Stimulated activated CD8-positive, alpha-beta memory T cell treated with anti-CD3 and anti-CD28 coated beads, Interleukin-15, amount 100 ng/mL, for 24 hours (primary cell): ENCODE measurements at places on chromosomes 2 and 18.

DNA sequence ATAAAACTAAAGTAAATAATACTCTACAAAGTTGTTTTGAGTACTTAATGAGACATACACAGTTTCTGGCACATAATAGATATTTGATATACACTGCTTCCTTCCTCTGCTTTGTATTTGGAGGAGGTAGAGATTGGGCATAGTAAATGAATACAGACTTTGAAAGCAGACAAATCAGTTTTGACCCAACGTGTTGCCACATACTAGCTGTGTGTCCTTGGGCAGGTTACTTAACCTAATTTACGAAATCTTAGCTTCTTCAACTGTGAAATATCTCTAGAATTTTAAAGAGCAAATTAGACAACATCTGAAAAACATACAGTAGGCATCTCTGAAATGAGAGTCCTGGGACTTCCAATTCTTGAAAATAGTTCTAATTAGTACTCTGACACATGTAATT is 425.4 kb downstream of the TGIF1 start:
- no peak for DNase-seq

DNA sequence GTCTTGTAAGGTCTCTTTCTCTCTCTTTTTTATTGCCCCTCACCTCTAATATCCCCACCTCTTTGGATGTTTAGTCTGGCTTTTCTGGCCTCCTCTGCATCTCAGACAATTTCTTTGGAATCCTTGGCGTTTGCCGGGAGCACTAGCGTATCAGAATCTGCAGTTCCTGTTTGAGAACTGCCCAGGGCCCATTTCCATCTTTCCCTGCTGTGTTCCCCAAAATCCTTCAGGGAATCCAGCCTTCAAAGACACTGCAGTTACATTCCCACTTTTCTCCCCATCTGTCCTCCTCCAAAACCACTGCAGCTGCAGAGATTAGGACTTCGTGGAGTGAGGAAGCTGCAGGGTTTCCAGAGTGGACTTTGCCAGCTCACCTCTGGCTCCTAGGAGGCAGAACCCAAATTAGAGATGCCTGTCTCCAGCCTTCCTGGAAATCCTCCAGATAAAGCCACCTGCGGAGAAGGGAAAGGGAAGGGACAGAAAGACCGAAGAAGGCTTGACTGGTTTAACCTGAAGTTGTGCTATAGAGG is 2.7 kb downstream of the VSNL1 start:
- DNase-seq: no peak

GRCh38 chr2:121187982-121188411 is 97.0 kb downstream of the TFCP2L1 start:
- no peak for DNase-seq

- no peak for DNase-seq
Observed at GRCh38 chr2:203594541-203594940, 59.4 kb upstream of the RAPH1 start.

GRCh38 chr2:189379287-189379630 is 62.0 kb upstream of the WDR75 start:
- DNase-seq: no peak

DNA sequence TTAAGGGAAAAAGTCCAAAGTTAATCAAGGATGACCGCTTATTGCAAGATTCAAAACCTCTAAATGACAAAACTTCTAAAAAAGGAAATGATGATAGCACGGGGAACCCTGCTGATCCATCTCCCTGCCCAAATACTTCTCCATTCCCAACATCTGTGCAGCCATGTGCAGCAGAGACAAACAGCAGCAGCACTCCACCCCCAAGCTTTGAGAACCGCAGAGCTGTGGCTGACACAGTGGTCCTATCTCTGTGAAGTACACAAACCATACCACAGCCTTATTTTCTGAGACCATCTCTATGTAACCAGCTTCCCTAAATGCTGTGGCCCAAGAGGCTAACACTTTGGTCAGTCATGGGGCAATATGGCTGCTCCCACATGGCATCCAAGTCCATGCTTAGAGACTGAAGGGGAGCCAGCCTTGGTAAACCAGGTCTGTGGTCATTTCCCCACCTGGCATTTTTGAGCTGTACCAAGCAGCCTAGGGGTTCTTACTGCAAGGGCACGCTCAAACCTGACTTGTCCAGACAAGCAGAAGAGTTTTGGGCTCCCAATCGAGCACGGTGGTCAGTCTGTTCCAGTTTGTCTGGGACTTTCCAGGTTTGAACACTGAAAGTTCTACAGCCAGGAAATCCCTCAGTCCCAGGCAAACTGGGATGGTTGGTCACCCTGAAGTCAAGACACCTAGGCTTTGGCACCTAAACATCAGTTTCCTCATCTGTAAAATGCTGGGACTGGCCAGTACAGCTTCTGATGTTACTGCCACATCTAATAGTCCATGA is 17.1 kb upstream of the NFE2L2 start:
- no peak for DNase-seq

DNA sequence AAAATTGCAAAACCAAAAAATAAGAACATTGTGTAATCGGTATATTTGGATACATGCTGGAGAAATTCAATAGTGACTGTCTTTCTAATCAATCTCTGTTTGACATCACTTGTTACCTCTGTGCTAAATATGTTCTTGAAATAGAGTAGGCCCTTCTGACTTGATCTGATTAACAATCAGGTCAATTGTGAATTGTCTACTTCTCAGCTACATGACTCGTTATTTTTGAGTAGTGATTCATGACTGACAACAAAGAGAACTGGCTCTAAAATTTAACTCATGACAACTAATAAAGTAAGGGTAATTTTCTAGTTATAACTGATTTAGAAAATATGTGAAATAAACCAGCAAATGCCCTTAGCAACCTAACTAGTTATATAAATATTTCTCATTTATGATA is 312.1 kb downstream of the TMX3 start:
- DNase-seq: no peak

- no peak for DNase-seq
Observed at GRCh38 chr18:8732442-8733360, 27.3 kb downstream of the MTCL1 start.

- DNase-seq: no peak
Observed at GRCh38 chr2:67616749-67617148, 219.6 kb downstream of the ETAA1 start.

DNA sequence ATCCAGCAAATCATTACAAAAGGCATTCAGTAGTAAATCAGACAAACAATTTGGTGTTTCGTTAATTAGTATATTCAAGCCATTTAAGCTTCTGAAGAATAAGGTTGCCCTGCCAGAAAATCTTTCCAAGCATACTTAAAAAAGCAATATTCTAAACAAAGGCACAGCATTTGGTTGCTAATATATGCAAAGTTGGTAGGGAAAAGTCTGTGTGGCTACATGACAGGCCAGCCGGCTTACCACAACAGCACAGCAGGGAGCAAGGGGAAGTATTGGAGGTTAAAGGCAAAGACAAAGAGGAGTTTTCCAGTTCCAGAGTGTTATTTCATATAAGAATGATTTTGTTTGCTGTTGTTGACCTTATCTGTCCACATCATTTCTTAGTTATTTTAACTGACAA is 282.3 kb downstream of the MBD5 start:
- DNase-seq: no peak

DNA sequence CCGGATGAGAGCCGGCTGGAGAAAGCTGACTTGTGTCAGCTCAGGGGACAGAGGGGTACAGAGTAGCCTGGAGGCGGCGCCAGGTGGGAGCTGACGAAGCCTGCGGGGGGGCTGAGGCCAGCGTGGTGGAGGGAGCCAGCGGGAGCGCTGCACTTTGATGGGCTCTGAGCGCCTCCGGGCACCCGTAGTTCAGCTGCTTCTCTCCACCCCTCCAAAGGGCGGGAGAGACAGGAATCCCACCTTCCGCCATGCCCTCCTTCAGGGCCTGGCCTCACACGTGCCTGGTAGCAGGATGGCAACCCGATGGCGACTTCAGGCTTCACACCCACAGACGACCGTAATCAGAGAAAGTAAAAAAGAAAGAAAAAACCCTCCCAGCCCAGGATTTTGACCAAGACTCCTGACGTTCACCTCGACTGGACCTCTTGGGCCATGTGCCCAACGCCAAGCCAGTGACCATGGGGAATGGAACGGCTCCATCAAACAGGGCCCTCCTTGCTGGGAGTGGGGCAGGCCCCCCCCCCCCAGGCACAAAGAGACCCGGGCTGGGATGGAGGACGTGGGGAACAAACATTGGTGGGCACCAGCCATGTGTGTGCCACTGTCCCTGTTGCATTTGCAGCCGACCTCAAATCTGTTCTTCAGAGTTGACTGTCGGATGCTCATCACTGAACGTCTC is 60.7 kb upstream of the ASAP2 start:
- DNase-seq: no peak

GRCh38 chr18:79484661-79485621 is 89.2 kb downstream of the NFATC1 start:
- DNase-seq: no peak

DNA sequence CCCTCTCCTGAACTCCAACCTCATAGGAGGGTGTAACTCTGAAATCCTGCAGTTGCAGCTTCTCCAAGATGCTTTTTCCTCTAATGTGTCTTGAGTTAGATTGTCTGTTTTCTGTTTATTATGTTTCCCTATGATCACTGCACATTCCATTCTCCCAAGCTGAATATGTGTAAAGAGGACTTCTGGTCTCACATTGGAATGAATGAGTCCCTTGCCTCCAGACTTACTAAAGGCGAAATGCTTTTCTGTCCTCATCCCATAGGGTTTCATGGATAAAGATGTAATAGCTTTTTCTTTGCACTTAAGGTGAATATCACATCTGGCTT is 35.5 kb upstream of the CYP27A1 start:
- DNase-seq: no peak

GRCh38 chr2:100141906-100142305 is 484 bp downstream of the AFF3 start:
- no peak for DNase-seq

DNA sequence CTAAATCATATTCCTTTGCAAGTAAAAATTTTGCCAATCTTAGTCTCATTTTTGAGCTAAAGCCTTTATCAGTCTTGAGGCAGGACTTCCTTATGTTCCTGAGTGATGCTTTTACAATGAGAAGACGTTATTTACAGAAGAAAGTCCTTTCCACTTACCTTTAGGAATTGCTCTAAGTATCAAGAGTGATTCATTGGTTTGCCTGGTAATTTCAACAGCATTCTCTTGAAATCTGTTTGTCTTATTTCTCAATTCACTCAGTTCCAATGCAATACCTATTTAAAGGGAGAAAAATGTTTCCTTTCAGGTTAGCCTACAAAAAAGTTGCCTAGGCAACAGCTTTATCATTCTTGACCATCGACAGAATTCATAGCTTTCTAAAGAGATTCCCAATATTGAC is 137.2 kb downstream of the LAMA1 start:
- no peak for DNase-seq

DNA sequence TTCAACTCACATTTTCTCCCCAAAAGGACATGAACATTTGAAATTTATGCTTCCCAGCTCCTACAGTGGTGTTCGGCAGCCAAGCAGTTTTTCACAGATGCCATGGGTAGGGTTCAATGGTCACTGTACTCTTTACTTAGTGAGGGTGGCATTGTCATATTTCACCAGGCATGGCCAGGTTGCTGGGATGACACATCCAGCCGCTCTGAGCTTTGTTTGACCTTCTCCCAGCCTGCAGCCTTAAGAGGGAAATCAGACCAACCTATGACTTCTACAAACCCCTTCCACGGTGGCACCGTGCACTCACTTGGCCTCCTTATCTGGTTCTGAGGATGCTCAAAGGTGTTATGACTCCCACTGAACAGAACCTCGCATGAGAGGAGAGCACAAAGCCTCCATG is 108.4 kb upstream of the SH3BP4 start:
- DNase-seq: no peak

DNA sequence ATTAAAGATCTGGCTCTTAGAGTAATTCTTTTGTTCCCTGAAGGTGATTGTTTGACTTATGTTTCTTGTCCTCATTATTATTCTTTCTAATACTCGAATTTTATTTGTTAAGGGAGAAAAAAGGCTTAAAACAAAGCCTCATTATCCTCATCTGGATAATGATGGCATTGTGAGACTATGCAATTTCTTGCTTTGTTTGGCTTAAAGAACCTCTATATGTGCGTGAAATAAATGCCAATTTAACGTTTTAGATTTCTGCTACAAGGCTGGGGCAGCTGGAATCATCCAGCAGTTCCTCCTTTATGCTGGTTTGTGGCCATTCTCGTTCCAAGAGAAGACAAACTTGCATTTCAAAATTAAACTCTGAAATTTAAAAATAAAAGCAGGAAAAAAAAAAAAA is 4.9 kb upstream of the DPYSL5 start:
- DNase-seq: no peak

GRCh38 chr2:28802975-28803429 is 7.6 kb upstream of the SPDYA start:
- DNase-seq: no peak

- no peak for DNase-seq
Observed at GRCh38 chr2:235011607-235011928, 59.8 kb downstream of the SH3BP4 start.

- no peak for DNase-seq
Observed at GRCh38 chr2:85334928-85335327, 7.1 kb upstream of the TGOLN2 start.

- no peak for DNase-seq
Observed at GRCh38 chr18:79211844-79212243, 142.7 kb downstream of the ATP9B start.

DNA sequence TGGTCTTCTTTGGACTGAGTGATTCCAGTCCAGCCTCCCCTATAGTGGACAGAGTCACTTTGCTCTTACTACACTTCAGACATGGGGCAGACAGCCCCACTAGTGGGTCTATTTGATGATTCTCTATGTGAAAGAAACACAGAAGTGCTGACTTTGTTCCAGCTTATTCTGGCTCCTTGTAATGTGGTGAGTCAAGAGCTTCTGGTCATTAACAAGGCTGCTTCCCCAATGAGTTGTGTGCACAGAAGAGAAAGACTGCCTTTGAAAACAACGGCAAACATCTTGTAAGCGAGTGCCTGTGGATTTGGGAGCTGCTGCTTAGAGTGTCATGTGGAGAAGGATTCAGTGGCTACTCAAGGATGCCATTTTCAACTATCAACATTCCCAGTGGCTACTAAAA is 39.1 kb downstream of the RMC1 start:
- DNase-seq: no peak

- no peak for DNase-seq
Observed at GRCh38 chr2:127683757-127684156, 8.4 kb upstream of the LIMS2 start.

- no peak for DNase-seq
Observed at GRCh38 chr2:406876-407275, 119.0 kb upstream of the ALKAL2 start.

DNA sequence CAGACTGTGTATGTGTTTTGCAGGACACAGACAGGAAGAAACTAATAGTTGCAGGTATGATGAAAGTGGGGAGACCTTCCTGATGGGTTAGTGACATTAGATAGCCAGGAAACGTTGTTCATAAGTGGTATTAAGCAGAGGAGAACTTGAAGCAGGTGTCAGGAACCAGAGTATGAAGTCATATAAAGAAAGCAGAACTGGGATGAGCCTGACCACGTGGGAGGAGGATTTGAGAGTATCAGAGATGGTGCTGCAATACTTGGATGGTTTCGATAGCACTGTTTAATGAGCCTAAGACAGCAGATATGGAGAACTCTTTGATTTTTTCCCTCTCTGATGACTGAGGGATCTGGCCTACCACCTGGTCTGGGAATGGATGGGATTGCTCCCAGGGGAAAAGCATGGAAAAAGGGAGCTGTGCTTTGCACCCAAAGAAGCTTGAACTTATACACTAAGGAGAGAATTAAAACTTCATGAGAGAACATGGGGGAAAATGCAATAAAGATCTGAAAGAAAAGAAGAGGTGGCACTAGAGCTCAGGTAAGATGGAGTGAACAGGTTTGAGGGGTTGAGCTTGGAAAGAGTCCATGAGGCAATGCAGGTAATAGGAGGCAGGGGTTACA is 226.0 kb upstream of the LRRTM1 start:
- no peak for DNase-seq

- no peak for DNase-seq
Observed at GRCh38 chr2:96260387-96261260, 5.2 kb downstream of the TMEM127 start.

- DNase-seq: no peak
Observed at GRCh38 chr2:111703759-111704158, 180.2 kb downstream of the ANAPC1 start.
